ENCODE measurements at places on chromosomes 5 and 9.

DNA sequence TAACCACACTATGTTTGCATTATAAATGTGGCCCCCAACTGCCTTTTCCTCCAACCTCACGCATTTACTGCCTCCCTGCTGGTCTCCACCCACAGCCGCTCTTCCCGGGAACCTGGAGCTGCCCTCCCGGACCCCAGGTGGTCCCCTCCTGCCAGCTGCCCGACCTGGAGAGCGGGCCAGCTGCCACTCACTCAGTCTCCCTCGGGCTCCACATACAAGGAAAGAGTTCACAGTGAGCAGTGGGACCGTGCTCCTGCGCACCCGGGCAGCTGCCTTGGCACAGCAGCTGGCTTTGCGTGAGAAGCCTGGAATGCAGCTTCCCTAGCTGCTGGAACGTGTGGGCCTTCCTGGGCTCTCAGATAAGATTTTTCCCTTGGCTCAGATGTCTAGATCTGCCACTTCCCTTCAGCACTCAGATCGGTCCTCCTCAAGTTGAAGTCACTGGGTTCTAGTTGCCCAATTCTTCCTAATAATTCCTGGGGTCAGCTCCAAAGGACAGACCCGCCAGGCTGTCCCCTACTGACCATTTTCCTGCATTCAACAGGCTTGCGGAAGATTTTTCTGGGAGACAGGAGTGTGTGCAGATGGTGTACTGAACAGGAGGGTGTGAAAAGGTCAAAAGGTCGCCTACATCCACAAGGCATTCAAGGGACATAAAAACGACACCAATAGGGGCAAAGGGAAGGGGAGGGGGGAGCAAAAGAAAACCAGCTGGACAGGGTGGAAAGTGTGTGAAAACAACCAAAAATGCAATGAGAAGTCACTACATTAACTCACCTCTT lies 69.1 kb downstream of the MYO10 start:
- peak; percentile 60 for DNase-seq

DNA sequence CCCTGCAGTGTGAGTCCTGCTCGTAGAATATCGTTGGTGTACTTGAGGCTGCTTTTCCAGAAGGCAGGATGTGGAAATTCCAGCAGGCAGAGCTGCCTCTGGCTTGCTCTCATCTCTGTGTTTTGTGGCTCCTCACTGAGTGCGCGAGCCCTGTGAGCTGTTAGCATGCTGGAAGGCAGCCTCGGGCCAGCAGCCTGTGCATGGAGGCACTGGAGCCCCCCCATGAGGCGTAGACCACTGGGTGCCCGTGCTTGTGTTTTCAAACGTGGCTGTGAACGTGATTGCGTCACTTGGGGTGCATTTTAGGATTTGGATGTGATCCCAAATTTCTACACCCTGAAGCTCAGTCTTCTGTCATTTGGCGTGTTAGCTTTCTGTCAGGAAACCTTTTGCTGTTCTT lies 3.2 kb downstream of the WDR5 start:
- no peak for DNase-seq

- DNase-seq = peak; percentile 65
Measured at GRCh38 chr9:470552-471194, 256.0 kb downstream of the DOCK8 start.

- DNase-seq = no peak
Measured at GRCh38 chr5:121731377-121731776, 120.3 kb upstream of the FTMT start.

- no peak for DNase-seq
Measured at GRCh38 chr5:135051399-135051798, 17.4 kb upstream of the PITX1 start.

GRCh38 chr9:115194216-115194615 lies 76.3 kb upstream of the TNC start:
- no peak for DNase-seq
